ENCODE measurements at places on chromosomes 1 and 21.
A peak's percentile ranks its signal among the peaks of the same experiment; 100 is the strongest.

DNA sequence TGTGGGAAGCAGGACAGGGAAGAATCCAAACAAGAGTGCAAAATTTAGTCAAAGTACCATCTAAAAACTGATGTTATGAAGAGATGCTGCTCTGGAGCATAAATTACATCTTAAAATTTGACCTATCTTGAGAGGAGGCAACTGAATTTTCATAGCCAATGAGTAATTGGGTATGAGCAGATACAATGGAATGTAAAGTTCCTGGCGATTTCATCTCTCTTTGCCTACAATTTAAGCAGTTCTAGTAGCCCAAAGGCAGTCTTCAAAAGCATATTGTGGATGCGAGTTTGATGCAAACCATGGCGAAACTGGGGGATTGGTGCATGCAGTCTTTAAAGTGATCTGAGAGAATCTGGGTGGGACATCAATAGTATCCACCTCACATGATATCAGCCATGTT is 1265.9 kb downstream of the BRINP3 start:
- DNase-seq, result no peak

DNA sequence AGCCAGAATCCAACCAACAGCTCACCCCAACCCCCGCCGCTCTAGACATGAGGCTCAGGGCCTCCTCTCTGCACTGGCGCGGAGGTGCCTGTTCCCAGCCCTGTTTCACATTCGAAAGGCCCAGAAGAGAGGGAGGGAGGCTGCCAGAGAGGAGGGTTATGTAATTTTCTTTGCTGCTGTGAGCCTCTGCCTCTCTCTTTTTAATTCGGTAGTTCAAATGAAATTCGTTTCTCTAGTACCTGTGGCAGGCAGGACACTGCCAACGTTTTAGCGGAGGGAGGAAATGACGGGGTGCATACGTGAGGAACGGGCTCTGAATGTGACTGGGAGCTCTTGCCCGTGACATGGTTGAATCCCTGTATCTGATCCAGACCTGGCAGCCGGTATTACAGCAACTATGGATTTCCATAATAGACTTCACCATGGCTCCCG is 9.4 kb downstream of the PRDM16 start:
- DNase-seq, result no peak

DNA sequence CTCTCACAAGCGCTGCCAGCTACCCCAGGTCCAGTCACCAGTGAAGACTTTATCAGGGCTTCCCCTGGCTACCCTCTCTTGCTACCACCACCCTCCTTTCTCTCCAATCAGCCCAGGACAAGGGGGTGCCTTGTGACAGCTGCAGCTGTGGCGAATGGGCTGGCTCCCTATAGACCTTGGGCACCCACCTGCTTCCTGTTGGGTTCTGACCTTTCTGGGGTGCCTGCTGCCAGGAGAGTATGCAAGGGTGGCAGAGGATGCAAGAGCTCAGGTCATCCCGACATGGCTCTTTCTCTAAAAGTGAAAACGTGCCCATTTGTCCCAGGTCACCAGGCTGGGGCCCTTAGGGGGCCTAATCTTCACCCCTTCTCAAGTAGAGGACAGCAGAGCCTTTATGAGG is 6.6 kb downstream of the KLHDC8A start:
- no peak for DNase-seq

- DNase-seq, result no peak
Measured at GRCh38 chr1:211386921-211387320, 60.3 kb downstream of the TRAF5 start.

DNA sequence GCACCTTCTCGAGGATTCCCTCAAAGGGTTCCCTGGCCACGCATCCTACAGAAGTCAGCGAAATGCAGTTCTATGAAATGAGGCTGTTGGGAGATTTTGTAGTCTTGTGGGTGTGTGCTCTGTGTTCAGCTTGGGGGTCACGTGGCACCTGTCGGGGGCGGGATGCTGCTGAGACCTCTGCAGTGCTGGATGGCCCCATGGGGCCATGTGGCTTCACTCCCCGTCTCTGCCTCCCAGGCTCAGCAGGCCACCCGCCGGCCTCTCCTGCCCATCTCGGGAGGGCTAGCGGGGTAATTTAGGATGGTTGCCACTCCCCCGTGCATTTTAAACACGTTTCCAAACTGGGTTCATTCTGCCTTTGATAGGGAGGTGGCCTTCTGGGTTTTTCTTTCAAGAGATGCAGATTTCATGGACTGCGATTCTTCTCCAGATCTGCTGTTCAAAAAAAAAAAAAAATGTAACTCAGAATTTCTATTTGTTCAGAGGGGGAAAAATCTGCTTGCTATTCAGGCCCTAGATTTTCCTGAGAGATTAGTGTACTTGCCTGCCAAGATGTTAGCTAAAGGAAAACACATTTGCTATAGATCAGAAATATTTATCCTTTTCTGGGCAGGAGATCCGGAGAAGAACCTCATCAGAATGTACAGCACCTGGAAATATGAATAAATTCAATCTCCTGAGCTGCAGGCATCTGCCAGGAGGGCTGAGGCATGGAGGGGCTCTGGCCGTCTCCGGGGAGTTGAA is 277.2 kb upstream of the VAMP3 start:
- DNase-seq, result no peak

GRCh38 chr1:112444269-112444668 is 48.3 kb downstream of the CTTNBP2NL start:
- no peak for DNase-seq

- no peak for DNase-seq
Measured at GRCh38 chr1:34290831-34291230, 114.1 kb downstream of the C1orf94 start.

DNA sequence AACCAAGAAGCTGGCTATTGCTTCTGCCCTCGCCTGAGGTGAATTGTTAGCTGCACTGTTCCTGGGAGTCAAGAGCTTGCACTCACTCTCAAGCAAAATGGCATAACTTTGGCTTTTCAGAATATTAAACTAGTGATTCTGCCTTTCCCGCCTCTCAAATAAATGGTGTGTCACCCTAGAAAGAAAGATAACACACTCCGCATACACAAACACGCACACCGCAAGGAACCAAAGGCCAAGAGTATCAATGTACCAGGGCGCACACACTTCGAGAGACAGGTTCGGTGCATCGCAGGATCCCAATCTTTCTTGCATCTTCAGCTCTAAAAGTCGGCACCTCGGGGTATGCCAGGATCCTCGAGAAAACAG is 470 bp upstream of the RTCA start:
- peak; percentile 6 for DNase-seq

DNA sequence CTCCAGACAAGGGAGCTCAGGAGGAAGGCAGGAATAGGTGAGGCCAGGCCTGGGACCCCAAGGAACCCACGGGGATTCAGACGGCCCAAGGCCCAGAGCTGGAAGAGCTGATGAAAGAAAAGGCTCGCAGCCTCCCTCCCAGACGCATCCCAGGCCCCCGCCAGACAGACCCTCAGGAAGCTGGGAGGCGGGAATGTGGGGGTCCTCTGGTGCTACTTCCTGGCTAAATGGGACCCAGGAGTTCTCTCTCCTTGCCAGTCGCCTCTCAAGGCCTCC is 430 bp downstream of the FBXO2 start:
- no peak for DNase-seq

DNA sequence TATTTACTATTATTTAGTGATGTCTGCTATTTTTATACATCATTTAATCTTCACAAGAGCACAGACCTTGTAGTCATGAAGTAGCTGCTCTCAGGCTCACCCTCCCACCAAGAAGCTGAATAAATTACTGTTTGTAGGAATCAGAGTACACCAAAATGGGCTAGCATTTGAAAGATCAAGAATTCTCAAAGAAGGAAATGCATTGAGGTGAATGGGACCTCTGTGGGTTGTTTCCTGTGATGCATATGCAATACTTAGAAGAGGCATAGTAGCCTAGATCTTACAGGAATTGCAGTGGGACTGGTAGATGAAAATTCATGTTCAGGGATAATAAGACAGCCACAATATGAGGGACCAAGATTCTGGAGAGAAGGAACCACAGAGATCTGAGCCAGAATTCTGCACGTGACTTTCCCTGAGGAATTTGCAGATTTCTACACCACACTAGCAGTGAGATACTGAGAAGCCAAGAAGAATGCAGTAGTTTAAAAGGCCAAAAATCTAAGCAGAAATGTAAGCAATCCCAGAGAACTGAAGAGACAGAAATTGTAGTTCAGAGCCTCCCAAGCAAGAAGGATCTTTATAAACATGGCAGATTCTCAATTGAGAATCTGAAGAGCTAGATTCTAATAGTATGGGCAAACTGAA is 307.0 kb downstream of the ST6GALNAC3 start:
- DNase-seq, result no peak

DNA sequence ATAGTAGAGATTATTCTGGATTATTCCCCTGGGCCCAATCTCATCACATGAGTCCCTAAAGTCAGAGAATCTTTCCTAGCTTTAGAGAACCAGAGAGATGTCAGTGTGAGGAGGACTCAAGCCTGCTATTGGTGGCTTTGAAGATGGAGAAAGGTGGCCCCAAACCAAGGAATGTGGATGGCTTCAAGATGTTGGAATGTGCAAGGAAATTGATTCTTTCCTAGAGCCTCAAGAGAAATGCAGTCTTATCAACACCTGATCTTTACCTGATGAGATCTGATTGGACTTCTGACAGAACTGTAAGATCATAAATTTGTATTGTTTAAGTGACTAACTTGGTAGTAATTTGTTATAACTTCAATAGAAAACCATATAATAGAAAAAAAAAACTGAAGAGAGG is 51.0 kb downstream of the NME7 start:
- no peak for DNase-seq

DNA sequence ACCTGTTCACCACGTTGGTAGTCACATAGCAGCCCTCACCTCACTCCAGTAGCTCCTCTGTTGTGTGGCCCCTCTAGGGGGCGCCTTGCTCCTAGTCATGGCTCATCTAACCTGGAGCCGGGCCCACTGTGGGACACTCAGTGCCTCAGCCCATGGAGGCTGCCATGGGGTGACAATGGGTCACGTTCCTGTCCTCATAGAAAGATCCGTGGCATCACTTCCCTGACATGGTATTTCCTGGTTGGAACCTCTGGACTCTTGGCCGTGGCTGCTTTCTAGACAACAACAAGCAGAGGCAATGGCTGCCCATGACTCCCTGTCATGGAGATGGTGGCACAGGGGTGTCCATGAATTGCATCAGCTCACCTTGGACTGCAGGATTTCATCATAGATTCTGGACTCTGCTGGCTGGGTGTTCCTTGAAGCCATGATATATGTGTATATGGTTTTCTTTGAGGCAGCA is 27.5 kb upstream of the SLAMF6 start:
- DNase-seq, result peak; percentile 58

DNA sequence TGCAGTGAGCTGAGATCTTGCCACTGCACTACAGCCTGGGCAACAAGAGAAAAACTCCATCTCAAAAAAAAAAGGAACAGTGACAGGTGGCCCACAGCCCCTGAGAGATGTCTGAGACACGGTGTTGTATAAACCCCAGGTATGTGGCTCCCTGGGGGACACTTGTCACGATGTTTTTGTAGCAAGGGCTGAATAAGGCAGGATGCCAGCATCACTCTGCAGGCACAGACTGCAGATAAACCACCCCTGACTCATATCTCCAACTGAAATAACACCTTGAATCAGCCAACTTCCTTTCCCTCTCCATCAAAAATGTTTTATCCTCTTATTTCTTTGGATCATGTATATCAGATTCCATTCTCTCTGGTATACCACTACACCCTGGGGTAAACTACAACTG is 52.5 kb downstream of the NMNAT2 start:
- no peak for DNase-seq

DNA sequence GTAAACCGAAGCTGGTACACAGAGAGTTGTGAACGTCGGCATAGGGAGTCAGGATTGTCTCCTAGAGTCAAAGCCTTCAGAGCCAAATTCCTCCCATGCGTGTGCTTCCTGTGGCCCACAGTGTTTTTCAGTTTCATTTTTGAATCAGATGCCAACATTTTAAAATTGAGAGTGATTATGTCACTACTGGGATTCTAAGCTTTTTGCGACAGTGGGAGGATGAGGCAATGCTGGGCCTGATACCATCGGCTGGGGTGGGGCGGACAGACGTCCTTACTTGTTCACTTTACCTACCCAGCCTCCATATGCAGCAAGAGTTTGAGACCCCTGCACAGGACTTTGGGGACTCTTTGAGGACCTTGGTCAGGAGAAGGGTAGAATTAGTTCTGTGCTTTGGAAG is 1.3 kb upstream of the KLHDC7A start:
- no peak for DNase-seq

GRCh38 chr1:44632598-44632997 is 41.7 kb downstream of the TMEM53 start:
- no peak for DNase-seq

DNA sequence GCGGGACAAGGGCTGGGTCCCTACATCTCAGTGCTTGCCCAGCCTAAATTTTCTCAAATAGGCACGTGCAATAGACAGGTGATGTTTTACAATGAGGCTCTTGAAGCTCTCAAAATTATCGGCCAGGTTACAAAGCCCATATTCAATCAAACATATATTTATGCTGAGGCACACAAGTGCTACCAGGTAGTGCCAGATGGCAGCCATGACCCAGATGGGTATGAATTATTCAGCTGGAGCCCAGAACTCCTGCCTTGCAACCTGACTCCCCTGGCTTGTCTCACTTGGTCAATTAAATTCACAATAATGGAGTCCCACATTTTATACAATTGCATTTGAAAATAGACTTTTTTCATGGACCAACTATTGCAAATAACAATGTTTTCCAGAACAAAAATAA is 12.3 kb upstream of the ADAM30 start:
- DNase-seq, result no peak

- DNase-seq, result no peak
Measured at GRCh38 chr1:25700626-25701025, 84.0 kb downstream of the MAN1C1 start.

DNA sequence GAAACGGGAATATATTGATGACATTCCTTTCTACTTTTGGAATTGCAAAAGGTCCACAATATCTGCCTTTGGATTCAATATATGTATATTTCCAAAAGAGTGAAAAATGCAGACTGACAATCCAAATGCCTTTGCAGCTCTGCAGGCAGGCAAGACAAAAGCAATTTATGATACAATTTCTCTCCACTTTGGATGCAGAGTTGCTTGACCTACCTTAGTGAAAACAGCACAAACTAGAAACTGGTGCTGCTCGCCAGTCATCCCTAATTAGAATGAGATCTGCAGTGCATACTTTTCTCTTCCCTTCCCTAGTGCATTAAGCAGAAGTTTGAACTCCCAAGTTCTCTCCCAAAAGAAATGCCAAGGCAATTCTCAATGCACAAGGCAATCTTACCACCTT is 56.8 kb downstream of the KIAA0319L start:
- DNase-seq, result no peak

DNA sequence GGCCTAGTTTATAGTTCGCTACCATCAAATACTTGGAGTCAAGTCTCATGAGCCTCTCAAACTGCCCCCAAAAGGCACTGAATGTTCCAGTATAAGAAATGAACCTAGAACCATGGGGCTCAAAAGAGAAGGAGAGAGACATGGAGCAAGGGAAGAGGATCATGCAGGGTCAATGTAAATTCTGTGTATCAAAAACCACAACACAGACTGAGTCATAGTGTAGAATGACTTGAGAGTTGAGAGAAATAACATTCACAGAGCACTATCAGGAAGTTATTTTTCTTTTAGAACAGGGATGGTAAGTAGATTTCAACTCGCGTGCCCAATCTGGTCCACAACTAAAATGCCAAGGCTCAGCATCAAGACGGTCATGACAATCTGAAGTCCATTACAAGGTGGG is 59.8 kb downstream of the GNG12 start:
- no peak for DNase-seq
